ENCODE measurements at places on chromosomes 2 and 18.

- DNase-seq, result no peak
Measured at GRCh38 chr2:122856696-122857095, 1101.2 kb downstream of the TSN start.

- peak; percentile 63 for DNase-seq
Measured at GRCh38 chr2:28359222-28360057, 33.2 kb upstream of the FOSL2 start.

- DNase-seq, result no peak
Measured at GRCh38 chr18:57569133-57569532, 17.4 kb downstream of the FECH start.

- no peak for DNase-seq
Measured at GRCh38 chr18:43061816-43062215, 53.7 kb downstream of the RIT2 start.

GRCh38 chr2:136215449-136215848, 97.5 kb upstream of the CXCR4 start:
- no peak for DNase-seq

DNA sequence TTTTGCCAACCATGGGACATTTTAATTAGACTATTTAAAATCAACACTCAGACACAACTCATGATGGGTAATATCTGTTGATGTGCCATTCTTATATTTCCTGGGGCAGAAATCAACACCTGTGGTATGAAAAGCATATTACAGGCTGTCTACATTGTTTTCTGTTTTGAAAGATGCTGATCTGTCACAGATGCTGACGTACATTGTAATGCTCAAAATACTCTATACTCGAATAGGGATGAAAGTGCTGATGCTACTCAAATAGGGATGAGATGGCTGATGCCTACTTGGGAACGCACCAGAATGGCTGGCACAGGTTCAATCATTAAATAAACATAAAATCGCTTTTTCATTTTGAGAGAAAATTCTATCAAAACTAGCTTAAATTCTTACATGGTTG, 41.2 kb downstream of the TMEFF2 start:
- no peak for DNase-seq

DNA sequence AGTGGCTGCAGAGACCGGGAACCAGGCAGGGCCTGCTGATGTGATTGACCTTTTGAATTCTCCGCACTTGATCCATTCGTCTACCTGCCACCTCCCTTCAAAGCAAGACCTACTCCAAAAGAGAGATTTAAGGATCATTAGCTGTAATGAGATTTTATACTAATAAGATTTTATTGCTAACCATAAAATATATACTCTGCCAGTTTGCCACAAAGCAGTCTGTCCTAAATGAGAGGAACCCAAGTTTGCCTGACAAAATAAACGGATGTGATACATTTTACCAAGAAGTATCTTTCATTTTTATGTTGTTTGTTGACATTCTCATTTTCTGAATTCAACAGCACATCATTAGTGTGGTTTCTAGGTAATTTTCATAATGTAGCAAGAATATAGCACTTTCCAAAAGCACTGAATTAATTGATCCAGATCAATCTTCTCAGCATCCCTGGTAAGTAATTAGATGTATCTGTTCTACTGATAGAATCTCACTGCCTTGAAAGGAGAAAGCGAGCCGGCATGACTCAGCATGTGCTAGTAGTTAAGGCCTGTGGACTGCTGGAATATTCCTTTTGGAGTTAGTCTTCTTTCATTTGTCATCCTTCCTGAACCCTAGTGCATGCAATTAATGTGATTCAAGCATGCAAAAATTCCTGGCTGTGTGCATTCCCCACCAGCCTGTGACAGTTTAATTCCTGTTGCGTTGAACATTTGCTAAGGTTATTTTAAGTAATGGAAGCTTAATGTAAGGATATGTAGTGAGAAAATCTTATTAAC, 128.5 kb downstream of the ARL6IP6 start:
- DNase-seq, result no peak

- DNase-seq, result no peak
Measured at GRCh38 chr2:129797489-129798300, 181.8 kb upstream of the RAB6C start.

DNA sequence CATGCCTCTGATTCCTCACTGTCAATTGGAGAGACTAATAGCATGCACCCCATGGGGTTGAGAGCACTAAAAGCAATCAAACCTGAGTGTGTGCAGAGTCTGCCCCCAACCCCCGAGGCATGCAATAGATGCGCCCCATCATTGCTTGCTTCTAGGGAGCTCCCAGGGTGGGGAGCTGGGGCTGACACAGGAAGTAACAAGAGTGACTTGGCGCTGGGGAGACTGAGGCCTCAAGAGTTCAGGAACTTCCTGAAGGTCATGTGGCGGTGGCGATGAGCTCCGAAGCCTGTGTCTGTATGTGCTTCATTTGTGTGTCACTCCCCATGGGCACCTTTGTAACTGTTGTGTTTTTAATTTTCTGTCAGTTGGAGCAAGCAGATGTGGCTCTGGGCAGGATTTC, 61.2 kb downstream of the CTIF start:
- DNase-seq, result no peak

- no peak for DNase-seq
Measured at GRCh38 chr2:179130560-179130959, 80.6 kb upstream of the CCDC141 start.

GRCh38 chr2:202669841-202670240, 35.1 kb downstream of the FAM117B start:
- DNase-seq, result no peak

- DNase-seq, result no peak
Measured at GRCh38 chr2:240642061-240642805, 17.0 kb downstream of the GPR35 start.

- no peak for DNase-seq
Measured at GRCh38 chr2:24642351-24642750, 150.8 kb downstream of the PTRHD1 start.

DNA sequence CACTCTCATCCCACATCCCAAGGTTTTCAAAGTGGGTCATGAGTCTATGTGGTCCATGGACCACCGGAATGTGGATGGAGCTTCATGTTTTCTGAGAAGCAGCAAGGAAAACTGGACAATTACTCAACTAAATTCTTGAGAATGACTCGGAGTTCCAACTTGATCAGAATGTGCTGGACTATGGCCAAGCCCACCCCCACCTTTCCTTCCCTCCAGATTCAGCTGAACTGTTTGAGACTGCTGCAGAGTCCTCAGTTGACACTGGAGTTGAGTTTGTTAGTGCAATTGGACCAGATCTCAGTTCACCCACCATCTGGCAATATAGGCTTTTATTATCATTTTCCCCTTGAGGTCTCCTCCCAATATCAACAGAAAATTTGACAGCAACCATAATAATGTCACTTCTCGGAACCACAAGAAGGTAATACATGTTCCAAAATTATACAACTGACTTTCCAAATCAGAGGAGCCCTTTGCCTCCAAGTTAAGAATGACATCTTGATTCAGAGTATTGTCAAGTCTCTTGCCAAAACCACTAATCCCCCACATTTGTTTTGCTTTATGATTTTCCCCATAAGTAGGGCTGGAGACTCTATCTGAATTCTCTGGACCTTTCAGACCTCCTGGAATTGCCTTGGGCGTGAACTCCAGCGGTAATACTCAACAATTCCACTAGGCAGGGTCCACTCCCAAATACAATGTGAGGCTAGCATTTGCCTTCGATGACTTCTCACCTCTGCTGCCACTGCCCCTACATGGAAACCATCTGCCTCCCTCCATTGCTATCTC, 8.8 kb downstream of the COL4A4 start:
- DNase-seq, result no peak

DNA sequence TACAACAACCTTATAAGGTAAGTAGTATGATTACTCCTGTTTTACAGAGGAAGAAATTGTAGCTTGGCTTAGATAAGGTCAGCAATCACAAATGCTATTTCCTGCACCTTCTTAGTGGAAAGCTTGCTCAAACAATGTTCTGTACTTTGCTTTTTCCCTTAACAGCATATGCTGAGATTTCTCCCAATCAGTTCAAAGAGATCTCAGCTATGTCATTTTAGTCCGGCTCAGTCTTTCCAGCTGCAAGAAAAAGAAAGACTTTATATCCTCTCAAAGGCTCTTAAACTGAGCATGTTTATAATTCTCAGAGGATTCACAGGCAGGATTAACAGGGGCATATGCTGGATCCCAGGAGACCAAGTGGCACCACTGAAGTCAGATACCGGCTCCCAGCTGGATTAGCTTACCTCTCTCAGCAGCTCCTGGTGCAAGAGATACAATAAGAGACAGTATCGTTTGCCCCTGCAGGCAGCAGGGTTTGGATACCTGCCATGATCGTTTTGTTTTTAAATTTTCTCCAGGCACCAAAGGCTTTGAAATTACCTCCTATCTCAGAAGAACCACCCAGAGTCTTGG, 29.5 kb downstream of the KIAA2012 start:
- DNase-seq, result no peak

DNA sequence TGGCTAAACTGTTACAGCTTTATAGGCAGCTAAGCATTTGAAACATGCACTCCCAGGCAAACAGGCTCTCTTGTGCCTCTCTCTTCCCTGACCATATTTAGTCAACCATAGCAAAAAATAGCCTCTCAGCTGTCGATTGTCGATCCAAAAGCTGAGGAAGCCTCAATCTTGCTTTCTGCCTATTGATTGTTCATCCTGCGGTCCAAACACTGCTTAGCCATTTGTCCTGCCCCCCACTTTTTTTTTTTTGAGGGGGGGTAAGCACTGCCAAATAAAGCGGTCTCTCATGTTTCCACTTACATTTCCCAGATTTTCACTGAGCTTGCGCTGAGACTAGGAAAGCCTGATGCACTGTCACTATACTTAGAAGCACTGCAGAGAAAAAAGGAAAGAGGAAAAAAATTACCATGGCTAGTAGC, 90.8 kb downstream of the MIB1 start:
- DNase-seq, result peak; percentile 61

DNA sequence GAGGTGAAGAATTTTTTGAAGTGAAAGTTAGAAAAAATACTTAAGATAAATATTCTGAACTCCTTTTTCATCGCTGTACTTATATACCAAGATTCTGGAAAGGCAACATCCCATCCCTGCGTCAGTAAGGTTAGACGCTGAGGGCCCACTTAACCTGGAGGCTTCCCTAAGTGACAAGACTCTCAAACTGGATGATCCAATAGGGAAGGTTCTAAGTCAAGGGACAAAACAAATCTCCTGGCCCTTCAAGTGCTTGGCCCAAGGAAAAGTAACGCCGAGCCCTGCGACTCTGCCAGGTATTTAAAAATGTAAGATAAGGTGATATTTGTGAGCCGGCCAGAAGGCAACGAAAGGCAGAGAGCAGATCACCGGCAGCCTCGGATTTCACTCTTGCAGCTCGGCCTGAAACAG, 1.3 kb downstream of the STK39 start:
- DNase-seq, result no peak

GRCh38 chr2:30230497-30231211, 680 bp upstream of the LBH start:
- DNase-seq, result peak; percentile 71

- no peak for DNase-seq
Measured at GRCh38 chr2:188993247-188993646, 19.1 kb downstream of the COL3A1 start.

DNA sequence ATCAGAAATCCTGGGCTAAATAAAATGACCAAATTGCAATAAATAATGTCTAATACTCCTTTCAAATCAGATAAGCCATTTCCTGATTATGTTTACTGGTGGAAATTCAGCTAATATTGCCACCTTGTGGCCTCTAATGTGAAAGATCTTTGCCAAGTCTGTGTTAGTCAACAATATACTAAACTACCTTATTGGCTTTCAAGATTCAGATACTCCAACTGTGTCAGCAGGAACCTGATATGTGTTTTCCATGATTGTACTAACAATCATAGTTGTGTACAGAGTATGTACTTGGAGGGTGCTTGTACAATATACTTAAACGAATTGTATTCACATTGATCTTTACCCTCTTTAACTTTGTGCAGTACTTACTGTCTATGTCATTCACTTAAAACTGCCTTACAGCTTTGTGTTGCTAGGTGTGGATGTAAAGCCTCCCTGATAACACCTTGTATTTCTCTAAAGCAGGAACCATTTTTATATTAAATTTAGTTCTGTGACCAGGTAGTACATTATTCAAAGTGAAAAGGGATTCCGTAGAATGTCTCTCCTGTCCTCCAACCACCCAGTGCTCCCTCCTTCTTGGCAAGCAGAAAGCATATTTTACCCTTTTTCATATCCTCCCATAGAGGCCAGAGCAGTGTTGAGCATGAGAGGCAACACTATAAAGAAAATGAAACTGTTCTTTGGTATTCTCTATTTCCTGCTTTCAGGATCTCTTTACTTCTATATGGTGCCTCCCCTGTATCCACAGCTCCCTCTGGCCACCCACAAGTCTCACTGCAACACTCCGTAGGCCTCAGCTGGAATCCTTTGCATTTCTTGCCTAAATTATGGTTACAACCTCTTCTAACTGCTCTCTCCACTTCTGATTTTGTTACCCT, 75.2 kb upstream of the C2orf15 start:
- DNase-seq, result no peak

GRCh38 chr2:229297247-229297646, 26.2 kb upstream of the PID1 start:
- DNase-seq, result no peak

DNA sequence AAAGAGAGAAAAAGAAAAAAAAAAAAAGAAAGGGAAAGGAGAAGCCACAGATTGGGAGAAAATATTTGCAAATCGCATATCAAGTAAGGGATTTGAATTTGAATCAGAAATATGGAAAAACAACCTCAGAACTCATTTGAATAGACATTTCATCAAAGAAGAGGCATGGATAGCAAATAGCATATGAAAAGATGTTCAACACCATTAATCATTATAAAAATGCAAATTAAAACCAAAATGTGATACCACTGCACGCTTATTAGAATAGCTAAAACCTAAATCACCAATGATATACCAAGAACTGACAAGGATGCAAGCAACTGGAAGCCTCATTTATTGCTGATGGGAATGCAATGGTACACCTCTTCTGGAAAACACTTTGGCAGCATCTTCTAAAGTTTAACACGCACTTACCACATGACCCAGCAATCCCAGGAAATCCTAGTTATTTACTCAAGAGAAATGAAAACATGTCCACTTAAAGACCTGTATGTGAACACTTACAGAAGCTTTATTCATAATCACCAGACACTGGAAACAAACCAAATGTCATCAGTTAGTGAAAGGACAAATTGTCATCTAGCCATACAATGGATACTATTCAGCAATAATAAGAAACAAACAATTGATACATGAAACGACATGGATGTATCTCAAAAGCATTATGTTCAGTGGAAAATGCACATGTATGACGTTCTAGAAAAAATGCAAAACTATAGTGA, 10.3 kb downstream of the DNER start:
- no peak for DNase-seq

- DNase-seq, result no peak
Measured at GRCh38 chr2:234823196-234823876, 128.5 kb upstream of the SH3BP4 start.

DNA sequence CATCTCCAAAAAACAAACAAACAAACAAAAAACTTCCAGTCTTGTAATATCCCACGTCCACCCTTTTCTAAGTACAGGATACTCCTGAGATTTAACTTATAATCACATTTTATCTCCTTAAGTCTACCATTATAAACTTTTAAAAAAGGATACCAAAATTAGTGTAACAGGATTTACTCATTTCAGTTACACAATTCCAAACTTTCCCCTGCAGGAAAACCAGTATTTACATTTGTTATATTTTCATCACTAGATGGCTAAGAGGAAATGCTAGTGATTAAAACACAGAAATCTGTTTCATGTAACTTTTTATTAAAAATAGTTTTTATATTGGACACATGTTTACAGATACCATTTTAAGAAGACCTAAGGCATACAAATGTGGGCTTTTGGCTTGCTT, 27.5 kb downstream of the CFAP36 start:
- DNase-seq, result no peak
